ENCODE measurements at places on chromosomes 7 and 10.

DNA sequence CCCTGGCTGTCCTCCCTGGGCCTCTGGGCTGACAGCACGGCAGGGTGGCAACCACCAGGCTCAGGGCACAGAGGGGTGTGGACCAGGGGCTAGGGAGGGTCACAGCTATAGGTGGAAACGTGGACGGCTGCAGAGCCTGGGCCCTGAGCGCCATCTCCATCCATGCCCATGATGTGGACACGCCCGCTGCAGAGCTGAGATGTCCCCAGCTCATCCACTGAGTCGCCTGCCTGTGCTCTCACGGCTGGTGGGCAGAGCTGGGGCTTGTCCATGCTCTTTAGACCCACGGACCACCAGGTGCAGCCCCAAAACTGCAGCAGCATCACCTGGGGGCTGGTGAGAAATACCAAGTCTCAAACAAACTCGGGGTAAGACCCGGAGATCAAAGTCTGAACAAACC is 16.1 kb downstream of the TECPR1 start:
- no peak for DNase-seq

GRCh38 chr7:87220026-87220733 is 648 bp upstream of the TMEM243 start:
- peak; percentile 80 for DNase-seq

- DNase-seq, result no peak
Measured at GRCh38 chr10:130022511-130023299, 58.6 kb upstream of the EBF3 start.

DNA sequence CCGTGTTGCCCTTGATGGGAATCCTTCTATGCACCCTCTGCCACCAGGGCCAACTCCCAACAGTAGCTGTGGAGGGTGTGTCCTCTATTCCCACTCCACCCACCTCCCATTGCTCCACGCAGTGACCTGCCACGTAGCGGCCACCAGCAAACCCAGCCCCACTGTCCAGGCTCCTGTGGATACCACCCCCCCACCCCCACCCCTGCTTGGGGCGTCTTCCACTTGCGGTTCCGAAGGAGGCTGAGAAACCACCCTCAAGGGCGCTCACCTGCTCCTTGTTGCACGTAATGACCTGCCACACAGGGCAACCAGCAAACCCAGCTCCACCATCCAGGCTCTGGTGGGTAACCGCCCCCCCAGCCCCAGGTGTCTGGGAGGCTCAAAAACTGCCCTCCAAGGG is 72.0 kb downstream of the DIP2C start:
- no peak for DNase-seq

DNA sequence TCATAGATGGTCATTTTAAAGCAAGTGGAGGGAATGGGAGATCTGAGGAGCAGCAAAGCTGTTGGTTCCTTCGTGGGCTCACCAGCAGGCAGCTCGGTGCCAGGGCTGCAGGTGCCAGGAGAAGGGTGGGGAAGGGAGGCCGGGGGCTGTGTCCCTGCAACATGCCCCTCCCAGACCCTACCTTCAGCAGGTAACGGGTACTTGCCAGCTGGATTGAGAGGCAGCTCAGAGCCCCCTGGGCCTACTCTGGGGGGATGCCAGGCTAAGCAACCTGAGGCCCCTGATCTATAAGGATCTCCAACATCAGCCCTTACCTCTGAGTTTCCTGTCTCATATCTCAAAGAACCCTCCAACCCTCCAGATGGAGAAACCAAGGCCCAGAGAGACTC is 173.3 kb downstream of the NEURL1 start:
- no peak for DNase-seq

- no peak for DNase-seq
Measured at GRCh38 chr10:49271346-49271745, 27.6 kb upstream of the C10orf71 start.

GRCh38 chr7:94578614-94579013 is 69.0 kb downstream of the CASD1 start:
- no peak for DNase-seq

- no peak for DNase-seq
Measured at GRCh38 chr7:47088329-47089067, 493.4 kb downstream of the TNS3 start.

Data from T-cell (primary cell).